ENCODE measurements at places on chromosomes 3 and 15.

GRCh38 chr3:56064684-56065083 is 403.6 kb downstream of the ERC2 start:
- DNase-seq: no peak

DNA sequence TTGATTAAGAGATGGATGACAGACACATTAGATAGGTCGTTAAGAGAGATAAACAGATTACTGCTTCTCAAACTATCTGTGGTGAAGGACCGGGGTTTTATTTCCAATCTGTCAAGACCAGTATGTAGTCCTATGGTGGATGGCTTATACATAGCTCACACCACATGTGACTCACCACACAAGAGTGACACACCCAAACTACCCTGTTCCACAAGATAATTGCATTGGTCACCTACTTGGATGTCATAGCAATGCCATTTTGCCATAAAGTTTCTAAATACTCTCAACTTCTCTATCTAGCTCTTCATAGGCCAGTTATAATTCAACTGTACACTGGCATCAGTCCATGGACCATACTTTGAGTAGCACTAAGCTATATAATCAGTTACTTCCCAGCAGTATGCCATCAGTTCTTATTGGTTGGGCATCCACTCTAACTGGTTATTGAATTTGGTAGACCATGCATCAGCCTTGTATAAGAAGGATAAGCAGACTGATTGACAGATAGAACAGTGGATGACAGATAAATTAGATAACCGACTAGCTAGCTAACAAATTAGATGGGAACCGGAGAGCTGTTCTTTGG is 11.6 kb downstream of the WWTR1 start:
- no peak for DNase-seq

DNA sequence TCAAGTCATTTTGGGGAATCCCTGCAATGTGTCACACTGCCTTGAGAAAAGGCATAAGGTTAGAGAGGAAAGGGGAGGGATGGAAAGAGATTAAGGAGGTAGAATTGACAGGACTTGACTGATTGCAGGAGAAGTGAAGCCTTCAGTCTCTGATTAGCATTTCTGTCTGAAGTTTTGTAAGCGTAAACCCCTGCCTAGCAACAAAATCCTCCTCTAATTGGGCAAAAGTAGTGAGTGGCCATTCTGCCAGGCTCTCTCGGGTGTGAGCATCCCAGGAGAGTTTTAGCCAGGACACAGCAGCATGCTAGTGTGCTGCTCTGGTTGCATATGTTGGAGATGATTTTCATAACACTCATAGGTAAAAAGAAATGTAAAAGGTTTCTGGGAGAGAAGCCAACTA is 117.0 kb upstream of the MRPL3 start:
- DNase-seq: no peak

DNA sequence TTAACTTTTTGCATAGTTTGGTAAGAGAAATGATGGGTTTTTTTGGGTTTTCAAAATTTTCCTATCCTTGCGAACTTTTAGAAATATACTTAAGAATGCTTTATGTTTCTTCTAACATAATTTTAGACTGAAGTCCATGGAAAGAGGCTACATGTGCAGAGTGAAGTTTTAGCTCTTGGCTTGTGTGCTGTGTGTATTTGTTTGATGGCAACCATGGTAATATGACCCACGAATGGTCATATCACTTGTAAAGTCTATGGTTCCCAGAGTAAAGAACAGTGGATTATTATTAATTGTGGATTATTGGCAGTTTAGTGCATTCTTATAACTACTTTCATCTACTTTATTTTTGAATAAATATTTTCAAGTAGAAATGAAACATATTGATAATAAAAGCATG is 124.0 kb upstream of the GOLGA6L4 start:
- DNase-seq: no peak

DNA sequence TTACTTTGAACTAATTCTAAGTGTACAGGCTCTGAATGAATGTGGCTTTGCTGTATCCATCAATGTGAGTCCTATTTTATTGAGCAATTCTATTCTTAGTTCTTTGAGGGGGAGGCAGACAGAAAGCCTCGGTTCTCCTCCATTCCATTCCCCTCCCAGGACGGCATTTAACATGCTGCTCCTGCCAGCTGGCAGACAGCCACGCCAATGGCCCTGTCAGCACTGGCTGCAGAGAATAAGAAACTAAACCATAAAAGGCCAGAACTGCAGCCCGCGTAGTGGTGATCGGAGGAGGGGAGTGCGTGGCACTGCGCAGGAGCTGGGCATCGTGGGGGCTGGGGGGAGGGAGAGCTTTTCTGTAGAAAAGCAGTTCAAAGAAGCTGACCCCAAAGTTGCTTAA is 76.0 kb upstream of the HACD2 start:
- DNase-seq: no peak

- no peak for DNase-seq
Observed at GRCh38 chr3:43862992-43863805, 172.5 kb downstream of the ABHD5 start.

DNA sequence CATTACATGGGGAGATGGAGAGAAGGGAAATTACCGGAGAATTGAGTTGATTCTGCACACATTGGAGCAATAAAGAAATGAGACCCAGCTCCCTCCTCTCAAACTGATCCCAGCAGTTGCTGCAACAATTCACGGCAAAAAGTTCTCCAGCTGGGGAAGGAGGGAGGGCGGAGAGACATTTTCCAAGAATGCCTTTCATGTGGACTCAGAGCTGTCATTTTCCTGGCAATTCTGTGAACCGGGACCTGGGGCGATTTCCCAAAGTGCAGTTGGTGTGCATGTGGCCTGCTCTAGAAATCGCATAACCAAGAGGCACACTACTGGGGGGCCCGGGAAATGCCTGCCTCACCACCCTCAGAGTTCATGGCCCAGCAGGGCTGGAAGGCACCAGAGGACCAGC is 48.7 kb upstream of the IREB2 start:
- DNase-seq: no peak

DNA sequence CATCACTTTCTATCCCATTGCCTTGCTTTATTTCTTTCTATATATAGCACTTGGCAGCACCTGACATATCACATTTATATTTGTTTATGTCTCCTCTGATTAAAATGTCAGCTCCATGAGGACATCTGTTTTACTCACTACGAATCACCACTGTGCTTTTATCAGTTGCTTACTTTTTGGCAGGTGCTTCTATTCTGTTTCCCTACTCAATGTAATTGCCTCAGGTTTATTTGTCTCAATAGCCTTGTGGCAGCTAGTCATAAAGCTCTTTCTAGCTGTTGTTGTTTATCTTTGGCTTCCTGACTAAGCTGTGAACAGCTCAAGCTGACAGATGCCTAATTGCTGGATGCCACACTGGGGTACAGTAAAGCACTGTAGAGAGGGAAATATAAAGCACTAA is 85.5 kb downstream of the VPS13C start:
- DNase-seq: no peak

GRCh38 chr3:144317961-144318360 is 346.3 kb downstream of the DIPK2A start:
- DNase-seq: no peak

- no peak for DNase-seq
Observed at GRCh38 chr15:88529021-88529630, 17.4 kb downstream of the DET1 start.

- no peak for DNase-seq
Observed at GRCh38 chr3:43997788-43998369, 243.8 kb upstream of the TOPAZ1 start.

DNA sequence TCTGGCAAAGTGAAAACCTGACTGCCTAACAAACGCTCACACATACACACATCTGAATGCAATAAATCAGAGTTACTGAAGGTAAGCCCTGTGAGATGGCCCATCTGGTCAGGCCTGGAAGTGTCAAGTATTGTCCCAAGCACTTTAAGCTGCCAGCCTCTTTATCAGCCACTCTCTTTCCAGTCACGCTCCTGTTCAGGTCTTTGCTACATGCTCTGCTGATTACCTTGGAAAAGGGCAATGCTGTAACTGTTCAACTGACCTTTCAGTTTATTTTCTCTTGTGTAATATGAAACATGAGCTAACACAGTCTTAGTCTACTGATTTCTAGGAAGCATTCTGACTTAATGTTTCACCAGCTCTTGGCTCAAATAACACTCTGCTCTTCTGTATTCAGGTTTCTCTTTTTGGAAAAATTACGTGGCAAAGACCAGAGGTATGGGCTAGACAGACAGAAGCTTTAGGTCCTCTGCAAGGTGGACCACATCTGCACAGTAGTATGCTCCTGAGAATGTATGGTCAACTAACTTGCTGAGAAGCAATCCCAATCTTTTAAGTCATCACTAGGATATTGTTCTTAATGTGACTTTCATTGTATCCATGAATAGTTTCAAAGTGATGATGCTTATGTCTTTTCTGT is 44.5 kb downstream of the GBE1 start:
- DNase-seq: no peak

DNA sequence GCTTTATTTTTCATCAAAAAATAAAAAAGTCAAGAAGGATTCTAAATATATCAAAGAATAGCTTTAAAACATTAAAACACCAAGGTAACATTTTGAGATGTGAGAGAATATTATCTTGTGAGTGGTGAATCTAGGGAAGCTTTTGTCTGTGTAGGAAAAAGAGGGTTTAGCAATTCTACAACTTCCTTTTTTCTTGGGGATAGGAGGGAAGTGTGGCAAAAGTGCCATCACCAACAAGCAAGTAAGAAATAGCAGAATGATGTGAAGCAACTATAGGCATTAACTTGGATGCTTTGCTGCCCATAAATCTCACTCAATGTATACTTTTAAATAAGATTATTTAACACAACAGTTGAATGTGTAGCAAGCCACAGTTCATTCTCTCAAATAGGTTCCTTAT is 57.8 kb upstream of the SUCLG2 start:
- no peak for DNase-seq

DNA sequence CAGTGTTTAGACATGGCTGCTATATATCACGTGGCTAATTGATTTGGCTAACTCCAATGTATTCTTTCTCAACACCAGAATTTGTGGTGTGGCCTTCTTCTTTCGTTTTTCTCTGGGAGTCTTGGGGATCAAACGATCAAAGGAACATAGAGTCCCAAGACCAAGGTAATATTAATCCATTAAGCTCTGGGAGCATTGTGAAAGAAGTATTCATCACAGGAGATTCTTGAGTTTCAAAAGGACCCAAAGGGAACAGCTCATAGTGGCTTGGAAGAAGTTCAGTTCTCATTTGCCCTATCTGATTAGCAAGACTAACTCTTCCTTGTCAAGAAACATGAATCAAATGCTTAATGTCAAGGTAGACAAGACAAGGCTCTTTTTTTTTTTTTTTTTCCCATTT is 32.9 kb upstream of the TICRR start:
- no peak for DNase-seq

DNA sequence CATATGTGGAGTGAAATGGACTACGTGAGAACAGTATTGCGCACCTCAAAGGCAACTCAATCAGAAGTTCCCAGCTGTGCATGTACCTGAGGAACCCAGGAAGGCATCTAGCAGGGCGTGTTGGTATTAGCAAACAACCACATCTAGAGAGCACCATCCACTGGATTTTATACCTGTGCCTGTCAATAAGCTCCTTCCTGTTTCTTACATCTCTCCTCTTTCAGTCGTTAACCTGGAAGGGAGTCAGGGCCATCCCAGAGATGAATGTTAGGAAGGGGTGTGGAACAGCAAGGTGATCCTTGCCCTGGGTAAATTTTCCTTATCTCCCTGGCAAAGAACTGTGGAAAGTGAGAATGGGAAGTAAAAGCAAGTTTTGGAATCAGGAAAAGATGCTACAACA is 29.6 kb upstream of the CHMP2B start:
- DNase-seq: no peak

GRCh38 chr3:16279010-16279801 is 14.2 kb downstream of the OXNAD1 start:
- DNase-seq: no peak

GRCh38 chr15:68695061-68695595 is 116.3 kb downstream of the CORO2B start:
- DNase-seq: no peak
